ENCODE measurements at places on chromosomes 6 and 20.

DNA sequence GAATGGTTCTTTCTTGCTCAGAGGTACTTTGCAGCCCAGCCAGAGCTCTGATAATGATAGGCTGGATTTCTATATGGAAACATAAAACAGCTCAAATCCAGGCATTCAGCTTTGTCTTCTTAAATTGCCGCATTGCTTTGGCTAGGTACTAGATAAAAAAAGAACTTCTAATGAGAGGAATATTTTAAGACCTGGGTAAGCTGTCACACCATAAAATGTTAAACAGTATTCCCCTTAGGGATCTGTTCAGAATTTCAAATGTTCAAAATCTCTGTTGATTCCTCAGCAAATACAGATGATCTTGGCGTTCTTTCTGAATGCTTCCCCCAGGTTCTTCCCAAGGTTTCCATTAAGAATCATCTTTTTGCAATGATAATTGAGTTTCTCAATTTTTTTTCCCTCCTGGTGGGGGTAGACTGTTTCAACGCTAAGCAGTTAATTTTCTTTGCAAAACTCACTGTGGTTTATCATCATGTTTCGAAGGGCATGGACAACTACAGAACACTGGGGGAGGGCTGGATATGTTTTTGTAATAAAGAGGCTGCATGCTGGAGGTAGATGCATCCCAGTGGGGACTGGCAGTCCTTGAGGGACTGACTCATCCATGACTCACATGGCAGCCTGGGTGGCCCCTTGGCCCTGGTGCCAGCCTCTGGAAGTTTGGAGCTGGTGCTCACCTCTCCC lies 31.0 kb downstream of the TIAM2 start:
- DNase-seq, result no peak

DNA sequence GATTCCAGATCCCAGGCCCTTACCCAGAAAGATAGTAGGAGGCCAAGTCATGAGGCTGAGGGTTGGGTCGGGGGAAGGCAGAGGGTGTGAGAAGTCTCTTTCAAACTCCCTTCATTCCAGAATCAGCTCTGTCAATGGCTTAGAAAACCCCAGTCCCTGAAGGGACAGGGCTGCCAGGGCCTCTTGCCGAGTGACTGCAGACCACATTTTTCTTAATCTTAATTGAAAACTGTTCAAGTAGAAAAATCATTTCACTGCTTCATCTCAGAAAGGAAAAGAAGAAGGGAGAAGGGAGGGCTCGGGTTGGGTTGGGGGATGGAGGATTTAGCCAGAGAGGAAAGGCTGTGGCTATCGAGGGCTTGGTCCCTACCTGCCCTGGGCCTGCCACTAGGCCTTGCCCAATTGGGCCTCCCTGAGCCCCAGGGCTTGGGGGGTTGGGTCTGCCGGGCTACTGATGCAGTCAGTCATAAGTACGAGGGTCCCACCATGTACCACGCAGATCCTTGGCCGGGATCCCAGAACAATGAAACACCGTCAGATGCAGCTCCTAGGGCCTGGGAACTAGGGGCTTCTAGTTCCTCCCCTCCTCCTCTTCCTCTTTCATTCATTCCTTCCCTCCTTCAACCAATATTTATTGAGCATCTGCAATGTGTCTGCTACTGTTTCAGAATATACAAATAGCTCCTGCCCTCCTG lies 44.0 kb upstream of the CTNNBL1 start:
- DNase-seq, result no peak

GRCh38 chr6:14804785-14805210 lies 441.1 kb upstream of the JARID2 start:
- peak; percentile 50 for DNase-seq

- no peak for DNase-seq
Observed at GRCh38 chr6:3966426-3966825, 112.5 kb downstream of the FAM217A start.

DNA sequence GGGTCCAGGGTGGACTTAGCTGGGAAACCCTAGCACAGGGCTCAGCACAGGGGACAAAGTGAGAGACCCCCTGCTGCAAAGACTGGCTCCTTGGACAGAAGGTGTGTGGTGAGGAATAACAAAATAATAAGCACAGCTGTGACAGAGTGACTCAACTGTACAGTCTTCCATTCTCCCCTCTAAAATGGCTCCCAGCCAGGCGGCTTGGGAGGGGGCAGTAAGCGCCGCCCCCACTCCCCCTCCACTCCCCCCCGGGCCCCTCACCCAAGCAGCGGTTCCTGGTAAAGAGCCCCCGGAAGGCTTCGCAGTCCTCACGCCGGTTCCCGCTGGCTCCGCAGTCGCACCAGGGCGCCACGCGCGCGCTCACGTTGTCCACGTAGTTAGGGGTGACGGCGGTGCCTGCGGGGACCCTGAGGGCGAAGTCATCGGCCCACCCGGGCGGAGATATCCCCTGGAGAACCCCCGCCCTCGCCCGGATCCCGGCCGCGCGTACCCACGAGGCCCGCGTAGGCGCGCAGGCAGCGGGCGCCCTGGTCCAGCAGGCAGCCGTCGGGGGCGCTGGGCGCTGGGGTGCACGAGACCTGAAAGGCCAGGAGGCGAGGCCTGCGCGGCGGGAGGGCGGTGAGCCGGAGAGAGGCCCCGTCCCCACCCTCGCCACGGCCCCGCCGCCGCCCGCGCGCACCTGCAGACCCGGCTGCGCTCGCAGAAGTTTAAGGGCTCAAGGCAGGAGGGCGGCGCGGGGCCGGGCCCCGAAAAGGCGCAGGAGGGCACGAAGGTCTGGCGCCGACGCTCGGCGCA lies 2.7 kb downstream of the GFRA4 start:
- DNase-seq, result no peak

- DNase-seq, result no peak
Observed at GRCh38 chr6:37260040-37260439, 2.1 kb upstream of the TMEM217 start.
